ENCODE measurements at places on chromosomes 3 and 15. TPM values are rescaled to one million over a fixed set of nuclear protein-coding genes. Genes with fewer than 3 reads are reported as not detected.
A peak's percentile ranks its signal among the peaks of the same experiment; 100 is the strongest.

EEF1AKMT4 gene
- total RNA-seq, result 6.5 TPM

GRCh38 chr15:59873644-59874272 lies 130.4 kb upstream of the FOXB1 start:
- no peak overlapping the region for H3K27ac ChIP-seq
- no peaks in the 10 kb centered on the region for H3K4me1 ChIP-seq
- no peak overlapping the region for H3K4me3 ChIP-seq
- no peaks in the 10 kb centered on the region for H3K36me3 ChIP-seq

GRCh38 chr15:40340740-40341400 lies at the start of gene CCDC9B:
Gene CCDC9B, minus strand, starts transcription at chr15:40340939. Its CDS starts 120 bp downstream, at chr15:40340819.
- peak; percentile 93 for DNase-seq
- H3K27ac ChIP-seq, result peak within 1 kb of the TSS; percentile 89
- no peaks in the 10 kb centered on the region for H3K27me3 ChIP-seq
- peak within 1 kb of the TSS; percentile 36 for H3K4me3 ChIP-seq
- no peaks in the 10 kb centered on the region for H3K36me3 ChIP-seq
- H3K4me1 ChIP-seq, result peaks cover 70% of the 10 kb centered on the region

DNA sequence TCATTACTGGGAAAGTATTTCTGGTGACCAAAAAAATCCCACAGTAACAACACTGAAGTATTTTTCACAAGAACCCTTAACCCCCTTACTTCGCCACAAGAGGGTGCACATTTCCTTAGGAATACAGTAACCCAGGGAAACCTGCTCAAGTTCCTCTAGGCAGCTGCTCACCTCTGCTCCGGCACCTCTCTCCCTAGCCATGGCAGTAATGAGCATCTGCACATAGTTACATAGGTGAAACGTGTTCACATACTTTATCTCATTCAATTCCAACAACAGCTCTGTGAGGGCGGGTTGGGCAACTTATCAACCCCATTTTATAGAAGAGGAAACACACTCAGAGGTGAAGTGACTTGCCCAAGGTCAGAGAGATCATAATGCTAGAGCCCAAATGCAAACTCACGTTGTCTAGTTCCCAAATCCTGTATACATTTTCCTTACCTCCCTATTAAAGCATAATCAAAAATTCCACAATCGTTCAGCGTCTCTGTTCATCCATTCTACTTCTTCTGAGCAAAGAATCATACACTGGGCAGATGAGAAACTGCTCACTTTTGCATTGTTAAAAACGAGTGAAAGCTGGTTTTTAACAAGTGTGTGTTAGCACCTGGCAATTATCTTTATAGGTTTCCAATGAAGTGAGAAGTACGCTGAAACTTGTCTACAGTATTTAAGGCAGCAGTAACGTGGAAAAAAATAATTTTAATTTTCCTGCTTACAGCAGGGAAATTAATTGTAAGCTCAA lies 90.7 kb downstream of the IGF2BP2 start:
- H3K4me3 ChIP-seq, result no peak overlapping the region
- no peaks in the 10 kb centered on the region for H3K27me3 ChIP-seq
- peak; percentile 60 for DNase-seq
- H3K27ac ChIP-seq, result no peak overlapping the region

- no peaks in the 10 kb centered on the region for H3K36me3 ChIP-seq
- no peak for DNase-seq
- H3K27me3 ChIP-seq, result no peaks in the 10 kb centered on the region
- no peak overlapping the region for H3K27ac ChIP-seq
- no peaks in the 10 kb centered on the region for H3K4me1 ChIP-seq
These were observed 112.1 kb downstream of the LRRK1 start for GRCh38 chr15:101031213-101031612.

SYNPR gene
- not detected for total RNA-seq

CEP19 gene
- total RNA-seq, result 3.1 TPM

C3orf20 gene
- total RNA-seq, result 0.26 TPM

DNA sequence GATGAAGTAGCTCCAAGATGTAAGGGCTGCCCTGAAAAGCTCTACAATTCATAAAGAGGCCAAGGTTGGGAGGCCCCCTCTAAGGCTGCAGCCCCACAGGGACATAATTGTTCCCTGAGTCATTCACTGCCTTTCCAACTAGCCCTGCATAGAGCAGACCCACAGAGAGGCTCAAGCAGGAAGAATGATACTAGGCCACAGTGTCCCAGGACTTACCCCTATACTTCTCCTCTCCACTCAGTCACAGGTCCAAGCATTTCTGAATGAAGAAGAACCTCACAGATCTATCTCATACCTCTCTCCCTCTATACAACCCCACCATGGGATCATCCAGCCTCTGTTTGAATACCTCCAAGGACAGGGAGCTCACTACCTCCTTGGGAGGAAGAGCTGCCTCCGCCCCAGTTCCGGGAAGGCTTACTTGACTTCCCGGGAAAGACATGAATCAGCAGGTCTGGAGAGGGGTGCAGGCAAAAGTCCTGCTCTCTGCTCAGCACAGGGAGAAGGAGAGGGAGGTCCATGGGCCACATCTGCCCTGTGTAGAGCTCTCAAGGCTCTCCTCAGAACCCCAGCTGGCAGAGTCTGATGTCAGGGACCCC lies 6.9 kb upstream of the SKIC8 start:
- H3K4me1 ChIP-seq, result no peaks in the 10 kb centered on the region
- DNase-seq, result no peak
- H3K36me3 ChIP-seq, result no peaks in the 10 kb centered on the region

- no peak overlapping the region for H3K27ac ChIP-seq
- no peaks in the 10 kb centered on the region for H3K27me3 ChIP-seq
- no peak overlapping the region for H3K4me3 ChIP-seq
- no peak for DNase-seq
These were observed 705.7 kb upstream of the NR2F2 start for GRCh38 chr15:95624616-95625361.

NMD3 gene
- total RNA-seq, result 44.8 TPM

DNA sequence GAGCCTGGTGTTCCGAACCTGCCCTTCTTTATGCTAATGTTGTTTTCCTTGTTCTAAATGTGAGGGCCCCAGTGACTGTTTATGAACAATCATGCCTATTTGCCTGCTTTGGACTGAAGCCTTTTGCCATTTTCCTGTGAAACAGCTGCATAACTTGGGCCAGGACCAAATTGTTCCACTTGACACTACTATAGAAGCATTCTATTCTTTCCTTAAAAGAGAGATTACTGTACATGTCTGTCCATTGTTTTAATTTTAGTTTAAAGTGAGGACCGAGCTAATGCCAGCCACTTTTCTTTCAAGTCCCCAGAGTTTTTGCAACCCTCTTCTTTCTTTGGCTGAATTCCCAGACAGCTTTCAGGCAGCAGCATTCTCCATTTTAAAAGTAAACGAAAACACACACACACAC lies 980.3 kb downstream of the CADM2 start:
- H3K4me1 ChIP-seq, result no peaks in the 10 kb centered on the region
- H3K27me3 ChIP-seq, result no peaks in the 10 kb centered on the region
- no peak overlapping the region for H3K27ac ChIP-seq
- H3K4me3 ChIP-seq, result no peak overlapping the region
- DNase-seq, result no peak

- H3K27ac ChIP-seq, result no peak overlapping the region
- no peak for DNase-seq
- no peak overlapping the region for H3K4me3 ChIP-seq
- no peaks in the 10 kb centered on the region for H3K36me3 ChIP-seq
- no peaks in the 10 kb centered on the region for H3K27me3 ChIP-seq
These were observed 17.1 kb downstream of the PCNP start for GRCh38 chr3:101591071-101591470.

DNA sequence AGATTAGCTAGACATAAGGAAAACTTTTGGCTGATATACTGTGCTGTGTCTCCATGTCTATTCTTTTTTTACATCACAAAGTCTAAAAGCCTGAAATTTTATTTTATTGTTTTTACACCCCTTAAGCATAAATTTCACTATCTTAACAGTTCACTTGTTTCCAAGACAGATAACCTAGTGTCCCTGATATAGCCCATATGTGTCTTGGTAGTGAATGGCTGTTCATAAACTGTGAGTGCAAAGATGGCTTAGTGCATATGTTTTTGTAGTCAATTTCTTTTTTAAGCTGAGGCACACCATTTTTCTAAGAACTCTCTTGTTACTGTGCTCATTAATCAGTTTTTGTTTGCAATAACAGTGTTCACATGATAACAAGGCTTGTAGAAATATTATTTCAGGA lies 381.1 kb downstream of the OXSM start:
- H3K36me3 ChIP-seq, result no peaks in the 10 kb centered on the region
- no peak overlapping the region for H3K27ac ChIP-seq
- no peaks in the 10 kb centered on the region for H3K4me1 ChIP-seq
- DNase-seq, result no peak
- no peak overlapping the region for H3K4me3 ChIP-seq

PLSCR2 gene
- total RNA-seq, result 0.73 TPM

DUOXA1 gene
- total RNA-seq, result 135 TPM

DLL4 gene
- 18.1 TPM for total RNA-seq

DNA sequence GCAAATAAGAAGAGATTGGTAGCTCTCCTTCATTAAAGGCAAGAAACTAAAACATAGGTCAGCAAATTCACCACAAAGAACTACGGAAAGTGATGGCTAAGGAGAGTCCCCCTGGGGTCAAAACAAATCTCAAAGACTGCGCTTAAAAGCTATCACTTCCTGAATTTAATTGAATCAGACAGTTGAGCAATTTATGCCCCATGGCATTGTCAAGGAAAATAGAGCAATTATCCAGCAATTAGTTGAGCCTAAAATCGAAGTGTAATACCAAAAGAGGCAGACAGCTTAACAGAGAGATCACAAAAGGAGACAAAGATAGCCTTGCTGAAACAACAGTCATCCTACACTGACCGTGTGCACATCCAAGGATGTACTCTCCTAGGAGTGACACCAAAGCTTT lies 74.4 kb upstream of the SCN10A start:
- no peak overlapping the region for H3K27ac ChIP-seq
- no peak for DNase-seq

- no peaks in the 10 kb centered on the region for H3K36me3 ChIP-seq
- DNase-seq, result no peak
- H3K4me3 ChIP-seq, result no peak overlapping the region
- no peaks in the 10 kb centered on the region for H3K4me1 ChIP-seq
- no peak overlapping the region for H3K27ac ChIP-seq
These were observed 319.6 kb downstream of the ZBTB20 start for GRCh38 chr3:114827495-114827894.

- H3K4me1 ChIP-seq, result peaks cover 29% of the 10 kb centered on the region
- H3K27me3 ChIP-seq, result no peaks in the 10 kb centered on the region
- no peaks in the 10 kb centered on the region for H3K36me3 ChIP-seq
These were observed 147.7 kb upstream of the BHLHE40 start for GRCh38 chr3:4831580-4831950.

PLSCR4 gene
- total RNA-seq, result 63.5 TPM

Data from left lung (tissue), 14 donors.